Psoas muscle (tissue), 8 donors: ENCODE measurements at places on chromosomes 12 and 14. TPM values are rescaled to one million over a fixed set of nuclear protein-coding genes. Genes with fewer than 3 reads are reported as not detected.

- H3K27ac ChIP-seq, result no peak overlapping the region
- no peak for DNase-seq
- no peaks in the 10 kb centered on the region for H3K27me3 ChIP-seq
- H3K36me3 ChIP-seq, result no peaks in the 10 kb centered on the region
- H3K4me3 ChIP-seq, result no peak overlapping the region
These were observed 475.5 kb downstream of the AACS start for GRCh38 chr12:125540580-125541204.

DNA sequence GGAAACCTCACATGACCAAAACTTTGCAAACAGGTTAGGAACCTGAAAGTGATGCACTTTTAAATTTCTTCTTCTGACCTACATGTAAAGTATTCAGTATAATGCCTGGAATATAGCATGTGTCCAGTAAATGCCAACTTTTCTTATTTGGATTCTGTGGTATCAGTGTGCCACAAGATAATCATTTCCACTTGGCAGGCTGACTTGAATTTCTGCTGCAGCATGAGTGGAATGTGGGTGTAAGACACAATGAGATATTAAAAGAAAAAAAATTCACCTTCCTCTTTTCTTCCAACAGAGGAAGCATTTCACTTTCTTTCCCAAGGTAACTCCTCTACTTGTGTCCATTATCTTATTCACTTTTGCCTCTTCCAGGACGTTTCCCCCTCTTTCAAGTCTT, 141.9 kb upstream of the PRKD1 start:
- H3K27ac ChIP-seq, result no peak overlapping the region
- H3K27me3 ChIP-seq, result no peaks in the 10 kb centered on the region
- H3K4me3 ChIP-seq, result no peak overlapping the region
- no peaks in the 10 kb centered on the region for H3K4me1 ChIP-seq
- DNase-seq, result no peak
- no peaks in the 10 kb centered on the region for H3K36me3 ChIP-seq

DNA sequence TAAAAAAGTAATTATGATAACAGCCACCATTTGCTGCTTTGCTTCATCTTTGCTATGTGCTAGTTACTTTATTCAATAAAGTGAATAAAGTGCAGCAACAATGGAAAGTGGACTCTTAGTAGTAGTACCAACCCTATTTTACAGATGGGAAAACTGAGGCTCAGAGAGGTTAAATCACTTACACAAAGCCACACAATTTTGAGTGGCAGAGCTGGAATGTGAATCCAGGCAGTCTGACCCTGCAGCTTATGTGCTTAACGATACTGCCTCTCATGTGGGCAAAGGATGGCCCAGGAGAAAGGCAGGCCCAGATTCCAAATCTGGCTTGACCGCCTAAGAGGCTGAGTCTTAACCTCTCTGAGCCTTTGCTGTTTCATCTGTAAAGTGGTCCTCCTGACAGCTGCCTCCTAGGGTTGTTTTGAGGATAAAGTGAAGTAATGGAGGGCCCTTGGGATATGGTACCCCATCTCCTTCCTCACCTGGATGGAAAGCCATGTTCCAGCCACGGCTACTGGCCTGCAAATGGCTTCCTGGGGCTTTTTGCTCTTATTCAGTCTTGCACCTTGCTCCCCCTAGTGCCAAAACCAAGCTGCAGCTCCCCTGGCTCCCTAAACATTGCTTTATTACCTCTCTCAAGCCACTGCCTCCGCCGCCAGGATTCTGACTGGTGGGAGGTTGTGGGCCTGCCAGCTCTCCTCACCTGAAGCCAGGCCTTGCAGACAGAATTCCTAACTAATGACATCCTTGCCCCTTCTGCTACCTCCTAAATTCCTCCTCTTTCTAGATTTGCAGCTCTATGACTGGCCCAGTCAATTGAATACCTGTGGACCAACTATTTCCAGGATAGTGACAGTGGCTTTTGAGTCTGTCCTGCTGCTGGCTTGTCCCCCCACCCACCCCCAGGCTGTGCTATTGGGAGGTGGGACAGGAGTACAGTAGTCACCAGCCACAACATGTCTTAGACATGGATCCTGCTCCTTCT, 283.3 kb upstream of the PWP1 start:
- no peaks in the 10 kb centered on the region for H3K27me3 ChIP-seq
- no peaks in the 10 kb centered on the region for H3K36me3 ChIP-seq
- no peak for DNase-seq

Gene FAM186B
- total RNA-seq, result 0.47 TPM

GRCh38 chr12:92779902-92780301, 77.1 kb downstream of the PLEKHG7 start:
- no peaks in the 10 kb centered on the region for H3K27me3 ChIP-seq
- H3K4me3 ChIP-seq, result no peak overlapping the region
- peaks cover 9% of the 10 kb centered on the region for H3K4me1 ChIP-seq
- no peak overlapping the region for H3K27ac ChIP-seq
- no peak for DNase-seq

DNA sequence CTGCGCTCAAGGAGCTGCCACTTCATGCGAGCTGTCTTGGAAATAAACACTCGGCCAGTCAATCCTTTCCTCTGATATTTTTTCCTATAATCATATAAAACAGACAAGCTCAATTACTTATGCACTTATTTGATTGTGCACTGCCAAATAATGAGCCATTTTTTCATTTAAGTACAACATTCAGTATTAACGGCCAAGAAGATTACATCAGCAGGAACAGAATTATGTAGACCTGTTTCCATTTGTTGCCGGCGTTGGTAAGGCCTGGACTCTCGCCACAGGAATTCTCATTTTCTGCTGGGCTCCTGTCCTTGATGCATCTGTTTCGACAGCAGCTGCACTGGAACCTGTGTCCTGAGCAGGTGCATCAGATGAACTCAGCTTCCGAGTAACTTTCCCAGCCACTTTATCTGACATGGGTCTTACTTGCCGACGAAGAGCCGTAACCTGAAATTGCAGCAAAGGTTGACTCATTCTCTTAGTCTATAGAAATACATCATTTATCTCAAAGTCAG, 110.2 kb downstream of the KIF21A start:
- H3K36me3 ChIP-seq, result no peaks in the 10 kb centered on the region
- no peaks in the 10 kb centered on the region for H3K27me3 ChIP-seq
- DNase-seq, result no peak
- no peak overlapping the region for H3K4me3 ChIP-seq

Gene FBRSL1
- total RNA-seq, result 54.5 TPM

DNA sequence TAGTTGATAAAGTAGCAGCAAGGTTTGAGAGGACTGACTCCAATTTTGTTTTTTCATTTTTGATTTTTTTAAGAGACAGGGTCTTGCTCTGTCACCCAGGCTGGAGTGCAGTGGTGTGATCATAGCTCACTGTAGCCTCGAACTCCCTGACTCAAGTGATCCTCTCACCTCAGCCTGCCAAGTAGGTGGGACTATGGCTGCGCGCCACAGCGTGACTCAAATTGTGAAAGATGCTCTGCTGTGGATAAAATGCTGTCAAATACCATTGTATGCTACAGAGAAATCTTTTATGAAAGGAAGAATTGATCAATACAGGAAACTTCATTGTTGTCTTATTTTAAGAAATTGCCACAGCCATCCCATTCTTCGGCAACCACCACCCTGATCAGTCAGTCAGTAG, 48.3 kb downstream of the SCN8A start:
- H3K27me3 ChIP-seq, result no peaks in the 10 kb centered on the region
- no peak overlapping the region for H3K4me3 ChIP-seq
- no peak overlapping the region for H3K27ac ChIP-seq
- no peaks in the 10 kb centered on the region for H3K4me1 ChIP-seq
- H3K36me3 ChIP-seq, result no peaks in the 10 kb centered on the region

GRCh38 chr14:102965971-102966655, 43.6 kb downstream of the AMN start:
- H3K4me1 ChIP-seq, result peaks cover 23% of the 10 kb centered on the region
- H3K27ac ChIP-seq, result peak overlapping the region; percentile 72
- peaks cover 16% of the 10 kb centered on the region for H3K36me3 ChIP-seq
- DNase-seq, result no peak
- no peak overlapping the region for H3K4me3 ChIP-seq
- no peaks in the 10 kb centered on the region for H3K27me3 ChIP-seq

DNA sequence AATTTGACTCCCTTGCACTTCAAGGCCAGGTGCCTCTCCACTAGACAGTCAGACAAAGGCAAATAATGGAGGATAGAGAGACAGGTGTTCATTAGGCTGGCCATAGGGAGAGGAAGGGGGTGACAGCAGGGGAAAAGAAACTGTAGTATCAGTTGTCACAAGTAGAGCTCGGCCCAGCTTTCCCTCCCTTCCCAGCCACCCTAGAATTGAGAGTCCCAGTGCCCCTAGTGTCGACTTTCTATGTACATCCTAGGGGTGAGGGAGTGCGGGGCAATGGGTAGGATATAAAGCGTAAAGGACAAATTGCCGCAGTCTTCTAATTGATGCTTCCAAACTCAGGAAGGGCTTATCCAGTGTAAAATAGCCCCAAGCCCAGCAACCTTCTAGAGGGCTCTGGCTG, 39.0 kb downstream of the BAZ2A start:
- H3K27ac ChIP-seq, result no peak overlapping the region
- no peak for DNase-seq
- H3K27me3 ChIP-seq, result no peaks in the 10 kb centered on the region
- peaks cover 32% of the 10 kb centered on the region for H3K36me3 ChIP-seq

DNA sequence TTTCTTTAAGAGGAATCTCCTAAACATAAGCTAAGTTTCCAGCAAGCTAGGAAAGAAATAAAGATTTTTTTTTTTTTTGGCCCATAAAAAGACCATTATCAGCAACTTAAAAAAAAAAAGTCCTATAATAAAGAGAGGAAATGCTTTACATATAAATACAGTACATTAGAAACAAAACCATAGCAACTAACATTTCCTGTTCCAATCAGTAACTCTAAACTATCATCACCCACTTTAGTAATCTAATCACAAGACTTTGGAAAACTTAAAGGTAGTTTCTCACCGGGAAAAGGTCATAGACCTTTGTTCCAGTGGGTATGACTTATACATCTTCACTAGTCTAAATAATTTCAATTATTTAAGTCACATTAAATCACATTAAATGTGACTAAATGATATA, 11.1 kb downstream of the SPTSSA start:
- no peaks in the 10 kb centered on the region for H3K27me3 ChIP-seq
- no peak overlapping the region for H3K27ac ChIP-seq

DNA sequence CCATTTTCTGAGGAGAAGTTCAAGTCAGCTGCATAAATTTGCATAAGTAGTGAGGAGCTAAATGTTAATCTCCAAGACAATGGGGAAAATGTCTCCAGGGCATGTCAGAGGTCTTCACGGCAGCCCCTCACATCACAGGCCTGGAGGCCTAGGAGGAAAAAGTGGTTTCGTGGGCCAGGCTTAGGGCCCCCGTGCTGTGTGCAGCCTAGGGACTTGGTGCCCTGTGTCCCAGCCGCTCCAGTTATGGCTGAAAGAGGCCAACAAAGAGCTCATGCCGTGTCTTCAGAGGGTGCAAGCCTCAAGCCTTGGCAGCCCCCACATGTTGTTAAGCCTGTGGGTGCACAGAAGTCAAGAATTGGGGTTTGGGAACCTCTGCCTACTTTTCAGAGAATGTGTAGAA, 41.9 kb upstream of the RD3L start:
- H3K4me3 ChIP-seq, result no peak overlapping the region
- DNase-seq, result no peak
- no peaks in the 10 kb centered on the region for H3K36me3 ChIP-seq
- no peaks in the 10 kb centered on the region for H3K27me3 ChIP-seq

DNA sequence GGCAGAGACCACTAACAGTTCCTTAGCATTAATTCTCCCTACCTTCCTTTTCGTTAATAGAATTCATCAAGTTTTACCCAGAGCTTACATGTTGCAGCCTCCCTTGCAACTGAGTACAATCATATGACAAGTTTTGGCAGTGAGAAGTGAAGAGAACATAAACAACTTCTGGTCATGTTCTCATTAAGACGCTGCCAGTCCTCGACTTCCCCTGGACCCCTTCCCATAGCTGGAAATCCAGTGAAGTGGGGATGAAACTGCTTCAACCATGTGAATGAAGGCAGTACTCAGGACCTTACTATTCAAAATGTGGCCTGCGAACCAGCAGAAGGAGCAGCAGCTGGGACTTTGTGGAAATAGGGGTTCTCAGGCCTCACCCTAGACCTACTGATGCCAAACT, 133.9 kb downstream of the SPTSSA start:
- H3K27me3 ChIP-seq, result no peaks in the 10 kb centered on the region
- H3K27ac ChIP-seq, result no peak overlapping the region
- no peaks in the 10 kb centered on the region for H3K36me3 ChIP-seq
- no peaks in the 10 kb centered on the region for H3K4me1 ChIP-seq
- DNase-seq, result no peak
- H3K4me3 ChIP-seq, result no peak overlapping the region

GRCh38 chr12:67752226-67752732, 103.7 kb downstream of the DYRK2 start:
- DNase-seq, result no peak
- H3K27me3 ChIP-seq, result no peaks in the 10 kb centered on the region
- peak overlapping the region; percentile 76 for H3K27ac ChIP-seq
- no peaks in the 10 kb centered on the region for H3K36me3 ChIP-seq

DNA sequence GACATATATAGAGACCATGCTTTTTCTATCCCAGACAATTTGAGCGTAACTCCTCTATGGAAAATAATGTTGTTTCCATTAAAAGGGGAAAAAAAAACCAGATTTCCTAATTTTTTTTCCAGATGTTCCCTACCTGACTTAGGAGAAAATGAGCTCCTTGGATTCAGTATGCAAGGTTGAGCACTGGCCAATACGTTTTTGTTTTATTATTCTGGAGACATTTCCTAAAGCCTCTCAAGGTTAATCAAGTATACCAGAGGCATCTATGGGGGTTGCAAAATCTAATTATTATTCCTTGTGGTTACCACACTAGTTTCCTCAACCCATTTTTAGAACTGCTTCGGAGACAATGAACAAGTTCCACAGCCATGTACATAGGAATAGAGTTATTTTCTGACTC, 291.3 kb downstream of the SLC16A7 start:
- H3K36me3 ChIP-seq, result no peaks in the 10 kb centered on the region
- H3K27ac ChIP-seq, result no peak overlapping the region
- DNase-seq, result no peak
- no peaks in the 10 kb centered on the region for H3K27me3 ChIP-seq
- H3K4me1 ChIP-seq, result no peaks in the 10 kb centered on the region
